ENCODE measurements at places on chromosomes 5 and 9.

GRCh38 chr9:111807197-111807596 lies 12.5 kb upstream of the SHOC1 start:
- DNase-seq, result no peak

DNA sequence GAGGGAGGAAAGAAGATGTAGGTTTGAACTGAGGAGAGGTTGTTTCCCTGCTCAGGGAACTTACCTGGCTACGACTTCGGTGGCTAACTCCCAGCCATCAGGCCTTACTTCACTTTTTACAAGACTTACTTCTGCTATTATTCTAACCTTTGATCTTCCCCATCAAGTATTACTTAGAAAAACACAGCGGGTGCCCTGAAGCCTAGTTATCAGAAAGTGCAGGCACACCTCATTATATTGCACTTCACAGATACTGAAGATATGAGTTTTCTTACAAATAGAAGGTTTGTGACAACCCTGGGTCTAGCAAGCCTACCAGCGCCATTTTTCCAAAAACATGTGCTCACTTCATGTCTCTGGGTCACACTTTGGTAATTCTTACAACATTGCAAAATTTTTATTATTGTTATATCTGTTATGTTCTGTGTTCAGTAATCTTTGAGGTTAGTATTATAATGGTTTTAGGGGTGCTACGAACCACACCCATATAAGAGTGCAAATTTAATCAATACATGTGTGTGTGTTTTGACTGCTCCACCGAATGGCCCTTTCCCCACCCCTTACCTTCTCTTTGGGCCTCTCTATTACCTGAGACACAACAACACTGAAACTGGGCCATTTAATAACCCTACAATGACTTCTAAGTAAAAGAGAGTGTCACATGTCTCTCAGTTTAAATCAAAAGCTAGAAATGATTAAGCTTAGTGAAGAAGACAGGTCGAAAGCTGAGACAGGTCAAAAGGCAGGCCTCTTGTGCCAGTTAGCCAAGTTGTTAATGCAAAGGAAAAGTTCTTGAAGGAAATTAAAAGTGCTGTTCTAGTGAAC lies 2102.7 kb upstream of the WWC1 start:
- DNase-seq, result no peak

- no peak for DNase-seq
Measured at GRCh38 chr9:129270205-129270604, 92.1 kb upstream of the IER5L start.

DNA sequence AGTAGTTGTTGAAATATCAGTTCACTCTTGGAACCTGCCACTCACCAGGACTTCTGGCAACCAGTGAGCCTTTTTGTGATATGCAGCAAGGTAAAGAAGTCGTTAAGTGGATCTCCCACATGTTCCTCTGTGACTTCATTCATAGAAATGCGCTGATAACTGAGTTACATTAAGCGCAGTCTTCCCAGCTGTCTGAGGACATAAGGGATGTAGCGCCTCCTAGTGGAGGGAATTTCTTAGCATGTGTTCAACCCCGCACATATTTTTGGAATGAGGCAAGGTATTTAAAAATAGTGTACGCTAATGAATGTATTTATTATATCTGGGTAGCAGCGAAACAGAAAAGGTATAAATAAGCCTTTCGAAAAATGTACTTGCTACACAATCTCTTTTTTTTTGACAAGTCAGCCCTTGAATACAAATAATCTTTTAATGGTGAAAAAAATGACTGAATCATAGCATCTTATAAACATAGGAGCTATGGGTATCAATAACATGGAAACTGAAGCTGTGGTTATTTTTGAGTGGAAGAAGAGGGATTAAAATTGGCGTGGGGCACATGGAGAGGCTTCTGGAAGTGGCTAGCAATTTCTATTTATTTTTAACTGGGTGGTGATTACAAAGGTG lies 38.0 kb downstream of the PALM2AKAP2 start:
- no peak for DNase-seq

DNA sequence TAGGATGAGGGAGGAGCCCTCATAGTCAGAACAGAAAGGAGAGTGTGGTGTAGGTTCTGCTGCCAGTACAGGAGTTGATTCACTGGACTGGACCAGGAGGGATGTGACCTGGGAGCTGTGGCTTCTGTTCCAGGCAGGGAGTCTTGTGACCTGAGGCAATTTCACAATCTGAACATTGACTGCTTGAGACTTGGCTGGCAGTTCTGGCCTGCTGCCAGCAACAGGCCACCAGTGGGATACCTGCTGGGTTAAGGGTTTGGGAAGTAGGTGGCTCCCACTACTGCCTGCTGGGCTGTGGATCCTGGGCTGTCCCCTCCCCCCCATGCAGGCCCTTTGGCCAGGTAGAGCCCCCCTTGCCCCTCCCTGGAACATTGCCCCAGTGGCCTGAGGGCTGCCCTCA lies 268.6 kb upstream of the ARRDC3 start:
- DNase-seq, result no peak

DNA sequence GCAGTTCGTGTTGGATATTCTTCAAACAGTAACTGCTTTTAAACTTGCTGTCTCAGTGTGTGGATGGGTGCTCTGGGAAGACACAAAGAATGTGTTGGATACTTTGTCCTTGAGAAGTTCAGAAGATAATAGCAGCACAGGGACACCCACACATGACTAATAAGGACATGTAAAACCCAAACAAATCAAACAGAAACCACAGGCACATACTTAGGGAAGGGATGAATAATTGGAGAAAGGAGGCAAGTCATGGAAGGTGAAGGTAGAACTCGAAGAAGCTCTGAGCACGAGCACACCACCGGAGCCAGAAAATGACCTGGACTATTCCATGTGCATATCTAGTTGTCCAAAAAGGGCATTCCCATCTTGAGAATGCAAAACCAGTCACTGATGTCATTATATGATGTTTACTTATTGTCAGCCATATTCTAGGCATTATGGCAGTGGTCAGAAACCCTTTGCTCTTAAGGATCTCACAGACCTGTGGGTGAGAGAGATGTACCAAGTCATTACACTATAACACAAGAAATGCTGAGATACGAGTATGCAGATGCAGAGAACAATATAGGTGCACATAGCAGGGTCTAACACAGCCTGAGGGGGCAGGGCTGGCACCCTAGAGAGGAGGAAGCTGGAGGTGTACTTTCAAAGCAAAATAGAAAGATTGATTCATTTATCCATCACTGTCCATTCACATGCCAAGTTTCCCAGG lies 152.9 kb downstream of the PIK3R1 start:
- DNase-seq, result no peak

DNA sequence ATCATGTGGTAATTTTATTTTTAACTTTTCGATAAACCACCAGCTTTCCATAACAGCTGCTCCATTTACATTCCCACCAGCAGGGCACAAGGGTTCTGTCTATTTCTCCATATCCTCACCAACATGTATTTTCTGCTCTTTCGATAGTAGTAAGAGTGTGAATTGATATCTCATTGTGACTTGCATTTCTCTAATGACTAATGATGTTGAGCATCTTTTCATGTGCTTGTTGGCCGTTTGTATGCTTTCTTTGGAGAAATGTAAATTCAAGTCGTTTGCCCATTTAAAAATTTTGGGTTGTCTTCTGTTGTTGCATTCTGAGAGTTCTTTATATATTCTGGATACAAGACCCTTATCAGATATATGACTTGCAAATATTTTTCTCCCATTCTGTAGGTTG lies 45.9 kb downstream of the PSD2 start:
- no peak for DNase-seq

- no peak for DNase-seq
Measured at GRCh38 chr5:149979896-149980295, 19.3 kb downstream of the SLC26A2 start.

DNA sequence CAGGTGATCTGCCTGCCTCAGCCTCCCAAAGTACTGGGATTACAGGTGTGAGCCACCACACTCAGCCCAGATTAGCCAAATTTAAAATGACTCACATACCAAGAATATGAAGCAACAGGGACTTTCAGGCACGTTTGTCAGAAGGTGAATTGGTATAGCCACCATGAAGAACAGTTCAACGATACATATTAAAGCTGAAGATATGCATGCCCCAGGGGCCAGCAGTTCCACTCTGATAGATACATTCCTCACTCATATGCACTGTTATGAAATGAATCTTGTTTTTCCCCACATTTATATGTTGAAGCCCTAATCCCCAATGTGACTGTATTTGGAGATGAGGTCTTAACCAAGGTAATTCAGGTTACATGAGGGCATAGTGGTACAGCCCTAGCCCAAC lies 22.5 kb downstream of the SLC35D2 start:
- DNase-seq, result no peak

DNA sequence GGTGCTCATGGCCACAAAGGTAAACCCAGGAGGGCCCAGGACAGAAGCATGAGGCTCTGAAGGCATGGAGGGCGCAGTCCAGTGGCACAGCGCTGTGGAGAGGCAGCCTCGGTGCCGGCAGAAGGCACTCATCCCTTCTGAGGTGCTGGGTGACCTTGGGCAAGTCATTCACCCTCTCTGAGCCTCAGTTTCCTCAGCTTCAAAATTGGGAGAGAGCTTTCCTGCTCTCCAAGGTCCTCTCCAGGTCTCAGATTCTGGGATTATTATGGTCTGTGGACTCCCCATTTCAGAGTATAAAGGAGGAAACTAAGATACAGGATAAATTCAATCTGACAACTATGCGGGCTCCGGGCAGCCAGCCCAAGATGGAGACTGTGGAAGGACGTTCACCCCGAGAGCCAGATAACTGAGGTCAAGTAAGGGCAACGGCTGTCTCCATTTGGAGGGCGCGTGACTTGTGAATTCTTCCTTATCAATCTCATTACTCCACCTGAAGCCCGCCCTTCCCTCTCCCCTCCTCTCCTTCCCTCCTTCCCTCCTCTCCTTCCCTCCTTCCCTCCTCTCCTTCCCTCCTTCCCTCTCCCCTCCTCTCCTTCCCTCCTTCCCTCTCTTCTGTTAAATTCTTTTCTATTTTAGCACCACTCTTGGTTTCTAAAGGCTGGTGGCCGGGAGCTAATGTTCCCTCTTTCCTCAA lies 58.1 kb downstream of the LRSAM1 start:
- DNase-seq, result no peak

GRCh38 chr5:86684222-86684621 lies 66.5 kb downstream of the COX7C start:
- DNase-seq, result no peak

- no peak for DNase-seq
Measured at GRCh38 chr5:35114698-35115097, 66.9 kb upstream of the AGXT2 start.

DNA sequence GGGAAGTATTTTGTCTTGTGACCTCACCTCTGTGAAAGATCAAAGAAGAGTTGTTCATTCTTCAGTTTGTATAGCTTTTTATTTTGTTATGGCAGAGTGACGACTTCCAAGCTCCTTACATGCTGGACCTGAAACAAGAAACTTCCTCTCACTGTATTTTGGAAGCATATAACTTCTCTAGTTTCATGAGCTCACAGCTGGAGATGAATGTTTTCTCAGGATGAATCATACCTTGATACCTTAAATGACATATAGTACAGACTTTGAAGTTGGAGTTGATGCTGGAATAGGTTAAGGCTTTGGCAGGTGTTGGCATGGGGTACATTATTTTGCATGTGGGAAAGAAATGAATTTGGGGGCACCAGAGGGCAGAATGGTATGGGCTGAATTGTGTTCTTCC lies 112.5 kb downstream of the SLC25A46 start:
- no peak for DNase-seq

- DNase-seq, result no peak
Measured at GRCh38 chr5:67014957-67015400, 181.6 kb downstream of the CD180 start.

DNA sequence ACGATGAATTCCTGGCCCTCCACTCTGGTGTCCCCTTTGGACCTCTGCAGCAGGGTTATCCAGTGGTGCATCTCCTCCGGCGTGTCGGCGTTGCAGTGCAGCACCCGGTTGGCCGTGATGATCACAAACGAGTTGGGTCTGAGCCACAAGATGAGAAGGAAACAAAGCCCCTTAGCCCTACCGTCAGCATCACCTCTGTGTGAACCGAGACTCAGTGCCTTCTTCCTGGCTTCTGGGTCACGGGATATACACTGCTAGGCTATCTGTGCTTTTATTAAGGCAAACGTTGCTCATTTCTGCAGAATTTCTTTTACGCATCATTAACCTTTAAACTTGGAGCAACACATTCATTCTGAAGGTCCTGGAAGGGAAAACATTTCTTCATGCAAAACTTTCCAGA lies 65.1 kb upstream of the RETREG1 start:
- no peak for DNase-seq

DNA sequence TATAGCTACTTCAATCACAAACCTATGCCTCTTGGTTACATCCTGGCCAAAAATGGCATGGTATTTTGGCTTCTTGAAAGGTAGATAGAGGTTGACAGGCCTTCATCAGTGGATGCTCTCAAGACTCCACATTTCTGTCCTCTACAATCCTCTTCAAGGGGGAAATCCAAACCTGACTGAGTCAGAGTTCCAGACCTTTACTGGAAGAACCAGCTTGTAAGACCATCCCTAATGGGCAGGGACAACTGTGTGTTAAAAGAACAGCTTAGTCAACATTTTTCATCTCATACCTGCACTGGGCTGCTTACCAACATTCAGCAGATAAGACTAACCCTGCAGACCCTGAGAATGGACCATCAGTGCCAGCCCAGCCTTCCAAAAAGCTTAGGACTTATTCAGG lies 155.7 kb downstream of the CDK5RAP2 start:
- DNase-seq, result no peak

- no peak for DNase-seq
Measured at GRCh38 chr5:139654871-139655491, 6.8 kb downstream of the CXXC5 start.

DNA sequence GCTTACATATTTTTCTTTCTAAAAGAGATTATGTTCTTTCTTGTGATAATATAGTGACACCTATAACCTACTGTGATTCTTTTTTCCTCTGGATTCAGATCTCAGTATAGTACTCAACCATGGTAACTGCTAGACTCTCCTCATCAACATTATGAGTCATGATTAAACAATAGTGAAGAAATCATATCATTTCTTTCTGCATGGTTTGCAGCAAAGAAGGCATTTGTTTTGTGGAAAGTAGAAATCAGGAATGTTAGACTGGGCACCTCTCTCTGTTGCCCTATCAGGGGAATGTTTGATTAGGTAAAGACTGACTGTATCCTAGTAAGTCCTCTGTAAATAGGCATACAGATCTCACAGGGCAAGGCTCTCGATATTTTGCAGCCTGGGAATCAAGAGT lies 25.6 kb upstream of the SMC2 start:
- no peak for DNase-seq

- DNase-seq, result no peak
Measured at GRCh38 chr5:124737651-124738050, 8.8 kb downstream of the ZNF608 start.

DNA sequence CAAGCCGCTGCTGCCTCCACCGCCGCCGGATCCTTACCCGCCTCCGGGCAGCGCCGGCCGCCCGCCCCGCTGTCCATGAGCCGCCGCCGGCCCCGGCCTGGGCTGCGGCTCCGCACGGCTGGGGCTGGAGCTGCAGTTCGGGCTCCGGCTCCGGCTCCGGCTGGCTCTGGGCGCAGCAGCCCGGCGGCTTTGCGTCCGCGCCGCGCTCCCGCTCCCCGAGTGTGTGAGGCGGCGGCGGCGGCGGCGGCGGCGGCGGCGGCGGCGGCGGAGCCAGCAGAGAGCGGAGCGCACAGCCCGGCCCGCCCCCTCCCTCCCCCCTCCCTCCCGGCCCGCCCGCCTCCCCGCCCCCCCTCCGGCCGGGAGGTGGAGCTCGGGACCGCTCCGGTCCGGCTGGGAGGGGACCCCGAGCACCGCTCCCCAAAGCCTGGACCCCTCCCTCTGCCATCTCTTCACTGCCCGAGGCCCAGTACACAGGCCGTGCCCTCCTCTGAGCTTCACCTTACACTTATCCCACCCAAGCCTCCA lies at the start of gene PCDH1:
TSS of gene PCDH1 (minus strand) at position 225 of the 525 bp plus-strand sequence. CDS start at position 77, 148 bp downstream.
- DNase-seq, result peak; percentile 85
